GM12865 (cell line): ENCODE measurements at places on chromosomes 5 and 9.

DNA sequence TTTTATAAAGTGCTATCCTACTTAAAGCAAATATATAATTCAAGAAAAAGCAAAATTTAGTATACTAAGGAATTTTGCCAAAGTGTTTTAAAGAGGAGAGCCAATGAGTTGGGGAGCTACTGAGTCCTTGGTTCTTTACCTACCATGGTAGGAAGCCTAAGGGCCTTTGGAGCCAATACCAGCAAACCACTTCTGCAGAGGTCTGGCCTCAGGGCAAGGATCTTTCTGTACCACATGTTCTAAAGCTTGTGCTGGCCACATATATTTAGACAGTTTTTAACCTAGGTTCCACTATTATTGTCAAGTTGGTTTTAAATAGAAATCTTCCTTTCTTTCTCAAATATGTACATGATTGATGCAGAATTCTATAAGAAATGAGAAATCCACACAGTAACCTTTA lies 172.3 kb upstream of the NREP start:
- no peak for DNase-seq

GRCh38 chr9:89491694-89492093 lies 6.2 kb downstream of the SEMA4D start:
- DNase-seq, result no peak

DNA sequence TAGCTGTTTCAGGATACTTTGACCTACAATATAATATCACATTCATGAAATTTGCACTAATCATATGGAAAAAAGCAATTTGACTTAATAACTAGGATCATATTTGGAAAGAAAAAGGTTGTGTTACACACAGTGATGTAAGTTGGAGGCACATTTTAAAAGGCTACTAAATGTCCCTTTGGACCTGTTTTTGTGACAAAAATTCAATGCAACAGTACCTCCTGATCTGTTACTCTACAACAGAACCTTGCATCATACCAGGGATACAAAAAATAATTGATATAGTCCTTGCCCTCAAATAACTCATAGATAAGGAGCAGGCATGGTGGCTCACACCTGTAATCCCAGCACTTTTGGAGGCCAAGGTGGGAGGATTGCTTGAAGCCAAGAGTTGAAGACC lies 67.1 kb downstream of the BAAT start:
- no peak for DNase-seq

DNA sequence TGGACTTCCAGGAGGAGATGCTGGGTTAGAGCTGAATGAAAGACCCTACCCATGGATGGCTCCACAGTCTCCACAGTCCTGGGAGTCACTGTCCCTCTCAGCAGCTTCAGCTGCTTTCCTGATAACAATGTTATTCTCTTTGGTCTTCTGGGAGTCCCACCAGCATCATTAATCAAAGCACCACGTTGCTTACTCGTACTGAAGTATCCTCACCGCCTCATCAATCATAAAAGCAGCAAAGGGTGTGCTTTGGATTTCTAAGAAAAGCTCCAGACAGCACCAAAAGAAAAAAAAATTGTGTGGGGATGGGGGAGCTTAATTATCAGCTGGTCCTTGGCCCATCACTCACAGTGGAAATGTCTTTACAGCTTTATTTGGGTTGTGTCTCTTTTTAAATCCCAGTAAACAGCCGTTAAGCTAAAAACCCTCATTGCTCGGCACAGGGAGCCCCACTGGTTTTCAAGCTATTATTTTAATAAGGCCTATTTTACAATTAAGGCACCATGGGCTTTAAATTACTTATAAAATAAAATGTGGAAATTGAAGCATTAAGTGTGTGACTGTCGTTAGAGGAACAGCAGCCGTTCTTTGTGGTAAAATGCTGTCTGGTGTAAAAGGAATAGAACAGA lies 538.0 kb downstream of the EBF1 start:
- no peak for DNase-seq

GRCh38 chr9:4559261-4560182 lies 69.3 kb downstream of the SLC1A1 start:
- DNase-seq, result peak; percentile 74

- peak; percentile 85 for DNase-seq
Observed at GRCh38 chr5:151255621-151256286, 2.8 kb downstream of the GM2A start.

GRCh38 chr5:59390074-59390659 lies 503.4 kb downstream of the PDE4D start:
- DNase-seq, result peak; percentile 28

DNA sequence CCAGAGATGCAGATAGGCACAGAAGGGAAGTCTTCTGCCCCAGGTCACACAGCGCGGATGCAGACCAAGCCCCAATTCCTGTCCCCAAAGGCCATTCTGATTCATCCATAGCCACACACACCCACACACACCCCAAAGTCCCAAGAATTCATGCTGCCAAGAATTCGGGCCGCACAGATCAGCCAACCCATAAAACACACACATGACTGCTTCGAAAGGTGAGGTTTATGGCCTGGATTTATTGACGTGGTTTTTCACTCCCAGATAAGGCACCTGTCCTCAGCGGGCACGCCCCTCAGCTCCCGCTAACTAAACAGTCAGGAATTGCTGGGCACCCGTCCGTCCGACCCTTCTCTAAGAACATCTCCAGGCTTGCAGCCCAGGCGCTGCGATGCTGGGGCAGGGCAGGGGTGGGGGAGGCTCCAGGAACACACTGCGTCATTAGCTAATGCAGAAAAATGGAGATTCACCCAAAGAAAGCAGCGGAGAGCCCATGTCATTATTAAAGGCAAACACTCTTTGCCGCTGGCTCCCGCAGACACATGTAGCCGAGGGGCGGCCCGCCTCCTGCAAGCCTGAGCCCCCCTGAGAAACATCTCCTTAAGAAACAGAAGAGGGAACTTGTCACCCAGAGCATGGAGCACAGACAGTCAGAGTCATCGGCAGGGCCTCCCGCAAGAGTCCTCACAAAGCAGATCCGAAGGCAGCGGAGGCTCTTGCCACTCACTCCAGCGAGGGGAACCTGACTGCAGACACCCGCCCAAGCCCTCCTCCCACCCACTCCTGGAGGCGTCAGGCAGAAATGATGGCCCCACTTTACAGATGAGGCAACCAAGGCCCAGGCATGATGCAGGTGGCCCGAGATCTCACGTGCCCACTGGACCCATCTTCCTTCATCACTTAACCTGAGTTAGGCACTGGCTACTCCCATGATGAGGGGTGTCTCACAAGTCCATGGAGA lies 19.9 kb downstream of the VAV2 start:
- DNase-seq, result no peak

GRCh38 chr9:30597608-30598007 lies 1786.8 kb upstream of the ACO1 start:
- DNase-seq, result no peak

DNA sequence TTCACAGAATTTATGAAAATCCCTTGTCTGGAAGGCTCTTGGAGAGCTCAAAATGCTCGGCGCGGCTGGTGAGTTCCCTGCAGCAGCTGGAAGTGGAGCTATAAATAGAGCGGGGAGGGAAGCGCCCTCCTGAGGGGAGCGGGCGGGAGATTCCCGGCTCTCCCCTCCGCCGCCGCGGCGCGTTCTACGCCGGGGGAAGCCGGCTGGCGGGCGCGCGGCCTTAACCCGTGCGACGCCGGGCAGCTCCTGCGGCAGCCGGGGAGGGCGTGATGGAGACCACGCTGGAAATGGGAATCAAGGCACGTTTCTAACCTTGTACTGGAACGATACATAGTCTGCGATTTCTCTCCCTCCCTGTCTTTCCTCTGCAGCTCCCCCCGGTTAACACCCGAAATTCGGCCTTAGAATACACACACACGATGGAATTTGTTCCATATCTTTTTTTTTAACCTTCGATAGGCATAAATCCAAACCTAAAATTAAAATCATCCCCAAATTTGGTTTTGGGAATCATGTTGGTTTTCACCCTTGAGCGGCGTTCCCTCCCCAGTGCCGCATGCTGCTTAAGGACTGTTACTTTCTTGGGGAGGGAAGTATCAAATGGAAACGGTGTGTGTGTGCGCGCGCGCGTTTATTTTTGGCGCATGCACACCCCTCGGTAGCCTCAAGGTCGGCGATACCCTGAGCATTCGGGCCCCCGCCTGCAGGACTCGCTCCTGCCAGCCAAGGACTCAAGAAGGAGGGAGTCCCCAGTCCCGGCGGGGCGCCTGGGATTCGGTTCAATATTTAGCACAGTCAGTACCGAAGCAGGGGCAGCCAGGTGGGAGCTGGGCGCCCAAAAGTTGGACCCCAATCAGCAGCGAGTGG lies 306.3 kb upstream of the KCNN2 start:
- no peak for DNase-seq

DNA sequence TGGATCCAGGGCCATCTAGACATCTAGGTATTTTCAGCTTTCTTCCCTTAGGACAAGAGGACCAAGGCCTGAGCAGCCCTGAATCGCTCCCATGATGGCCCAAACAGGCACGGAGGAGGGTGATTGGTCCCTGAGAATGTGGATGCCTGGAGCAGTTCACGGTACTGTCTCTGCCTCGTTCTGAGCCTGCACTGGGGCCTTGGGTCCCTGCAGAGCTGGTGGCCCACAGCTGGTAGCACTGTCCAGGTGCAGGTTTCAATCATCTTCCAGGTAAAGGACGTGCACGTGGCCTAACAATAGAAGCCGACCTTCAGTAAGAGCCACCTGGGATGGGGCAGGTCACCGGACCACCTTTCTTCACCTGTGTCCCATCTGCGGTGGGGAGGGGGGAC lies 19.4 kb upstream of the FCN1 start:
- peak; percentile 23 for DNase-seq

GRCh38 chr5:106331415-106331814 lies 1339.3 kb downstream of the EFNA5 start:
- DNase-seq, result no peak
